ENCODE measurements at places on chromosomes 11 and 22. TPM values are rescaled to one million over a fixed set of nuclear protein-coding genes. Genes with fewer than 3 reads are reported as not detected.

PRRG4 gene
- total RNA-seq, result 1.4 TPM

CASP12 gene
- 2.9 TPM for total RNA-seq

CSF2RB gene
- 4.2 TPM for total RNA-seq

CTSW gene
- 0.39 TPM for total RNA-seq

STX5 gene
- 24.7 TPM for total RNA-seq

MPZL3 gene
- 1.0 TPM for total RNA-seq

- no peak overlapping the region for H3K4me3 ChIP-seq
- DNase-seq, result peak; percentile 94
- peaks cover 14% of the 10 kb centered on the region for H3K4me1 ChIP-seq
- H3K27me3 ChIP-seq, result no peaks in the 10 kb centered on the region
- no peaks in the 10 kb centered on the region for H3K36me3 ChIP-seq
- peak overlapping the region; percentile 71 for H3K27ac ChIP-seq
Measured at GRCh38 chr11:10490398-10491241, 35.6 kb downstream of the AMPD3 start.

DNA sequence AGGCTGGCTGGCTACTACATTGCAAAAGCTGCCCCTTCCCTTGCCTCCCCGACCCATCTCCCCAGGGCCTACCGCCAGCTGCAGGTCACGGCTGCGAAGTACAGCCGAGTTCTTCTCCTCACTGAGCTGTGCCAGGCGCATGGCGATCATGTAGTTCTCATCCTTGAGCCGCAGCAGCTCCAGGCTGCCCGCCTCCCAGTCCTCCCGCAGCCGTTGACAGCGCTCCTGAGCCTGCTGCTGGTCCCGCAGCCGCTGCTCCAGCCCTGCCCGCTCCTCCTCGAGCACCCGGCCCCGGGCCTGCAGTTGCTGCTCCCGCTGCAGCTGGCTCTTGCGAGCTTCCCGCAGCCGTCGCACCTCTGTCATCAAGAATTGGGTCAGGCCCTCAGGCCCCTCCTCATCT, 3.3 kb downstream of the CARD10 start:
- no peak overlapping the region for H3K27ac ChIP-seq
- H3K4me1 ChIP-seq, result no peaks in the 10 kb centered on the region
- H3K36me3 ChIP-seq, result no peaks in the 10 kb centered on the region
- no peaks in the 10 kb centered on the region for H3K27me3 ChIP-seq

DNA sequence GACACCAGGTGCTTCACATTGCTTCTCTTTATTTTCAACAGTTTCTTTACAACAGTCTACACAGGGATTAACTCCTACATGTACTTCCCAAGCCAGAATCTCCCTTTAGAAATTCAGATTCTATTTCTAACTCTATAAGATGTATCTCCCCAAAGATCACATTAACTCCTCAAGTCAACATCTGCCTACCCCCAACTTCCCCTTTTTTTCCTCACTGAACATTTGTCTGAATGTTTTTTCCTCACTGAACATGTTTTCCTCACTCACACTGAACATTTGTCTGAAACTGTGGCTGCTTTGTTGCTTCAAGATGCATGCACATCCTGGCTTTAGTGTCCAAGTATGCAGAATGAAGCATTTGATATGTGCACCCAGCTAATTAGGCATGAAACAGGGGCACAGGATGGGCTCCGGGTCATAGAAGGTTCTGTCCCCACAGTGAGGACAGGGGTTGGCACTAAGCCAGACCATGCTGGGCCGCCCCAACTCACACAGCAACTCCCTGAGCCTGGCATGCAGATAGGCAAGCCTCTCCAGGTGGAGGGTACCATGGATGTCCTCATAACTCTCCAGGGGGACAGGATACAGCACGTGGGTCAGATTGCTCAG, 11.3 kb downstream of the PRAME start:
- no peak for DNase-seq
- no peak overlapping the region for H3K27ac ChIP-seq
- no peak overlapping the region for H3K4me3 ChIP-seq
- H3K36me3 ChIP-seq, result no peaks in the 10 kb centered on the region
- H3K27me3 ChIP-seq, result no peaks in the 10 kb centered on the region
- no peaks in the 10 kb centered on the region for H3K4me1 ChIP-seq

DNA sequence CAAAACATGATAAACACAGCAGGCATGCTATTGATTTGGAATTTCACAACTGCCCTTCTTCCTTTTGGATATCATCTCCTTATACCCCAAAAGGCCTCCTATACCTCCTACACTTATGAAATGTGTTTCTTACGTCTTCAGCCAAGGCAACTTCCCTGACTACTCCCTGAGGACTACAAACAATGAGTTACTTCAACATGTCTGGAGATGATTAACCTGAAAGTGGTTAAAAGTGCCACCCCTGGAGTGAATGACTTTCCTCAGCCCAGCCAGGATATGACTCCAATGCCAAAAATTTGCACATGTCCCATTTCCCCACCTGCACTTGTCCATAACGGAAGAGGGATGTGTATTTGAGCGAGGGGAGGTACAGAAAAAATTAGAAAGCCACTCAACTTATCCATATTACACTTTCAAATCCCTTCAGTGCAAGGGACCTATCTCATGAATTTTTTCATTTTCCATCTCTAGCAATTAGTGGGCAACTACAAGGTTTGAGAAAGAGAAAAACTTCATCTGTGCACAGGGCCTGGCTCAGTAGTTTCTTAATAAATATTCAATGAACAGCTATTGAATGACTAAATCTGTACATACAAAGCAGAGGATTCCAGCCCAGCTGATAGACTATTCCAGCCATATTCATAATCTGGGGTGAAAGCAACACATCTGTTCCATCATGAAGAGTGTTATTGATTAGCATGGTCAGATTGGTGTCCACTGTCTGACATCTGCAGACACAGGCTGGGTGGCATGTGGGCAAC, 36.8 kb downstream of the KIRREL3 start:
- H3K36me3 ChIP-seq, result no peaks in the 10 kb centered on the region
- H3K4me3 ChIP-seq, result no peak overlapping the region
- DNase-seq, result no peak
- no peaks in the 10 kb centered on the region for H3K27me3 ChIP-seq
- no peak overlapping the region for H3K27ac ChIP-seq
- H3K4me1 ChIP-seq, result no peaks in the 10 kb centered on the region

DNA sequence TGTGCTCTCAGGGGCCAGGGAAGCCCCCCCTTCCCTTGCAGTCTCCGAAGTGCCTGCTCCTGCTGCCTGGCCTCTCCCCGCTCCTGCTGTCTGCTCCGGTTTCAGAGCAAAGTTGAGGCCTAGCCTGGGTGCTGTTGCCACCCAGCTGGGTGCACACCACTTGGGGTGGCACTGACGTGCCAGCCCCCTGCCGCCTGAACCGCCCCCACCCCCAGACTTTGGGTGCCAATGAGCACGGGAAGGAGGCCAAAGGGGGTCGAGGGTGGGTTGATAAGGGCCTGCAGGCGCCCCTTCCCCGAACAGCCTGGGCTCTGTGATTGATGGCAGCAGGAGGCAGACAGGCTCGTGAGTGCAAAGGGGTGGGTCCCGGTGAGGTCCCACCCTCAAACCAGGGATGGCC, 48.2 kb downstream of the EMSY start:
- no peak for DNase-seq
- H3K27ac ChIP-seq, result no peak overlapping the region
- no peak overlapping the region for H3K4me3 ChIP-seq
- H3K27me3 ChIP-seq, result no peaks in the 10 kb centered on the region

DNA sequence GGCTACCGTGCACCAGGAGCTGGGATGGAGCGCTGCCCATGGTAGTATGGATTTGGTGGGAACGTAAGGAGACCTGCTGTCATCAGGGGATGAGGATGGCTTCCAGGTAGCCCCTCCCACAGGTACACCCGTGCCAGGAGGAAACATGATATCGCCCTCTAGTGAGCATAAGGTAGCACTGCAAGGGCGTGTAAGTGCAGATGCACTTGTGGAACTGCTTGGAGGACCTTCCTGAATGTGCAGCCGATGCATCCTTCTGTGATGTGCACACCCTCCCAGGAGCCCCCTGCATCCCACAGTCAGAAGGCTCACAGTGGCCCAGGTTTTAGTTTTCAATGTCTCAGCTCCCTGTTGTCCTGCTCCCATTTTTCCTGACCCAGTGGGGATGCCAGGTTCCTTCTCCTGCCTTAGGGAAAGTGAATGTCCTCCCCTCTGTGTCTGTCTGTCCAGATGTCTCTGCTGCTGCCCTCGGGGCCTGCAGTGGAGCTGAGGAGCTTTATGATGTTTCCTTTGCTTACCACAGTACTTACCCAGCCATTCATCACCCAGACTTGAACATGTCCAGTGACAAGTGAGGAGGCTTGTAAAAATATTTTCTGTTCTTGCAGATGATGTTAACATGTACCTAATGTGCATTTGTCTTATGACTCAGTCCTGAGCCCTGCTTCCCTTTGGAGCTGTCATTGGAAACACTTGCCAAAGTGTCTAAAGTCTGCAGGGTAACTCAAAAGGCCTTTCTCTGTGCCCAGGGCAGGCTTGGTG, 49.2 kb downstream of the DBX1 start:
- peaks cover 50% of the 10 kb centered on the region for H3K36me3 ChIP-seq
- H3K27ac ChIP-seq, result peak overlapping the region; percentile 76
- H3K4me3 ChIP-seq, result no peak overlapping the region

DNA sequence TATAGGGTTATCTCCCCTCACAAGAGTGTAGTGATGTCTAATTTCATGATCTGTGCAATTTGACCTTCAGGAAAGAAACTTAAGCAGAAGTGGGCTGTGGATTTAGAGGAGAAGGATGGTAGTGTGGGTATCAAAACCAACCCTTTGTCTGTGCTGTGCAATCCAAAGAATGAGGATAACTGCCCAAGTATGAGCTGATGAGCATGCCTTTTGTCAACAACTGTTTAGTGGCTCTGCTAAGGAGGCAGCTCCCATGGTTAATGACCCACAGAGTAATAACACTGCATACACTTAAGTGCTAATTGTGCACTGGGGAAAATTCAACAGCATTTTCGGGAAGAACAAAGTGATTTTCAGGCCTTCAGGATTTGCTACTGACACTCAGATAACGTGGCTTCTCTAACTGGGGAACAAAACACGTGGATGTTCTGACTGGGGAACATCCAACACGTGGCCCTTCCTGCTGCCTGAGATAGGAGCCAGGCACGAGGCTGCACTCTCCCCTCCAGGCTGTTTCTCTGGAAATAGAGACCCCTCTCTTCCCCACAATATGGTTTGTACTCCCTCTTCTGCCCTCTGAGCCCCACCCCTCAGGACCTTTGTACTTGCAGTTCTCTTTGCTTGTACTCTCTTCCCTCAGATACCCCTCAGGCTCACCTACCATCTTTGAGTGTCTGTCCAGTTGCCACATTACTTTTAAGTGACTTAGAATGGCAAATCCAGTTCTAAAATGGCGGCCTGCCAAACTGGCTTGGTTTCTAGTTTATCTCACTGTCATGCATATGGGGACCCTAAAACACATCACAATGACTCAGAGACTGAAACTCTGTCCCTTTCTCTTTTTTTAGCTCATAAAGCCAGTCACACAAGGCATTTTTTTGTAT, 234.9 kb upstream of the POU2AF2 start:
- no peak for DNase-seq
- no peak overlapping the region for H3K27ac ChIP-seq
- no peak overlapping the region for H3K4me3 ChIP-seq
- H3K36me3 ChIP-seq, result no peaks in the 10 kb centered on the region
- H3K4me1 ChIP-seq, result no peaks in the 10 kb centered on the region

GRCh38 chr22:23681026-23681809, 9.6 kb upstream of the RGL4 start:
- no peaks in the 10 kb centered on the region for H3K36me3 ChIP-seq
- no peak overlapping the region for H3K4me3 ChIP-seq
- no peak for DNase-seq
- H3K4me1 ChIP-seq, result no peaks in the 10 kb centered on the region

DNA sequence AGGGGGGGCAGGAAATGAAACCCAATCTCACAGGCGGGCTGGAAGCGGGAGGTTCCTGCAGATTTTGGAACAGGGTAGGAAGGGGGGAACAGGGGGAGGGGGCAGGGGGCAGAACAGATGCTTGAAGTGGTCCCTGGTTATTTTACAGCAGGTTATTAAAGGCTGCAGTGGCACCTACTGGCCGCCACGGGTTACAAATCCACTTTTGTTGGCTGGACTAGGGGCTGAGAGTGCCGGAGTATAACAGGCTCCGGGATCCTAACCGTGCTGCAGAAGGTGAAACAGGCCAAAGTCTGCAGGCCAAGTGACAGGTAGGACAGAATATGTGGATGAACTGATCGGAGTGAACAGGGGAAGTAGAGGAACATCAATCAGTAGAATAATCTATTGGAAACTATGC, 2.5 kb downstream of the ROBO3 start:
- no peak overlapping the region for H3K27ac ChIP-seq
- H3K36me3 ChIP-seq, result no peaks in the 10 kb centered on the region
- no peaks in the 10 kb centered on the region for H3K4me1 ChIP-seq
- no peak overlapping the region for H3K4me3 ChIP-seq

DNA sequence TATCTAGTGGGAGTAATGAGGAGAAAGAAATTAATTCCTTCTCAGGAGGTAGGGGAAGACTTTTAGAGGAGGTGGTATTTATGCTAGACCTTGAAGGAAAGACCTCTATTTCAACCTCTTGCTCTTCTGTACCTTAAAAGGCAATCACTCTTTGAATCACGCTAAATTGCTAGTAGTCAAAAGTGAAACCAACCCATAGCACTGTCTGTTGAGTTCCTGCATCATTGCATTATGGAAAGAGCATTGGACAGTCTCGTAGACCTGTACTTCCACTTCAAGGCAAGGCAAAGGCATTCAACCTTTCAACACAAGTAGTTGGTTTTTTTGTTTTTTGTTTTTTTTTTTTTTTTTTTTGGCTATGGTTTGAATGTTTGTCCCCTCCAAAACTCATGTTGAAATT, 770.4 kb downstream of the ETS1 start:
- no peaks in the 10 kb centered on the region for H3K4me1 ChIP-seq
- no peaks in the 10 kb centered on the region for H3K36me3 ChIP-seq
- H3K27me3 ChIP-seq, result no peaks in the 10 kb centered on the region
- no peak for DNase-seq
- H3K4me3 ChIP-seq, result no peak overlapping the region

DNA sequence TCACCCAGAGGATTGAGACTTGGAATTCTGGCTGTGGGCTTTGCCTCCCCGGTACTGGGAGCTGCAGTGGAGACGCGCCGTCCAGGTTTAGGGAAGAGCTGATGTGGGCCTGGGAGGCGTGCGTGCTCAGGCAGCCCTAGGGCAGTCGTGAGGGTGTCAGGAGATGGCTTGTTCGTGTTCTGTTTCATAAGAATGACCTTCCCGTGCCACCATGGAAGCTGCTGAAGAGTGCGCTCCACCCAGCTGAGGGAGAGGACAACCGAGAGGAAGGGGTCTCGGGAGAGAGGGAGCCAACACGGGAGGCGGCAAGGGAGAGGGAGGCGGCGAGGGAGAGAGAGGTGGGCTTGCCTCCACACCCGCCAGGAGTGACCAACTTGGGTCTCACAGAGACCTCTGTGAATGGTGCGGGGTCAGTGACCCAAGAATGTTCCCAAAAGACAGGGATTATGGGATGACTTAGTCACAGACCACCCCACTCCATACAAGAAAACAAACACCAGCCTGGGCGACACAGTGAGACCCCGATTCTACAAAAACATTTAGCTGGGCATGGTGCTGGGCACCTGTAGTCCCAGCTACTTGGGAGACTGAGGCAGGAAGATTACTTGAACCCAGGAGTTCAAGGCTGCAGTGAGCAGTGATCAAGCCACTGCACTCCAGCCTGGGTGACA, 14.7 kb upstream of the TRMU start:
- no peaks in the 10 kb centered on the region for H3K4me1 ChIP-seq
- no peaks in the 10 kb centered on the region for H3K27me3 ChIP-seq
- H3K27ac ChIP-seq, result no peak overlapping the region
